ENCODE measurements at places on chromosomes 12 and 14. TPM values are rescaled to one million over a fixed set of nuclear protein-coding genes. Genes with fewer than 3 reads are reported as not detected.

DNA sequence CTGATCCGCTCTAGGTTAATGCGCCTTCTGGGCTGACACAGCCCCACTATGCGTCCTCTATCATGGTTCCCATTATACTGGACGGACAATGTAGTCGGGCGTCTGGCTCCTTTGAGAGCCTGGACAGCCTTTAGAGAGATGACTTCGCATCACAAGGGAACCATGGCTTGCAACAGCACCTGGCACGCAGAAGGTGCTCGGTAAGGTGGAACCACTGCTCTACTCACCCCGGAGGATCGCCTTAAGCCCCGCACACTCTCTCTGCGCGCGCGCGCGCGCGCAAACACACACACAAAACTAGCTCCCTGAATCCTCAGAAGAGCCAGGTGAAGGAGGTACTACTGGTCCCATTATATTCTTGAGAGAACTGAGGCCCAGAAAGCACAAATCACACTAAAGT is 7.1 kb downstream of the MAP3K12 start:
- ATAC-seq: no peak

The GRIN2B gene
- total RNA-seq: 0.26 TPM

DNA sequence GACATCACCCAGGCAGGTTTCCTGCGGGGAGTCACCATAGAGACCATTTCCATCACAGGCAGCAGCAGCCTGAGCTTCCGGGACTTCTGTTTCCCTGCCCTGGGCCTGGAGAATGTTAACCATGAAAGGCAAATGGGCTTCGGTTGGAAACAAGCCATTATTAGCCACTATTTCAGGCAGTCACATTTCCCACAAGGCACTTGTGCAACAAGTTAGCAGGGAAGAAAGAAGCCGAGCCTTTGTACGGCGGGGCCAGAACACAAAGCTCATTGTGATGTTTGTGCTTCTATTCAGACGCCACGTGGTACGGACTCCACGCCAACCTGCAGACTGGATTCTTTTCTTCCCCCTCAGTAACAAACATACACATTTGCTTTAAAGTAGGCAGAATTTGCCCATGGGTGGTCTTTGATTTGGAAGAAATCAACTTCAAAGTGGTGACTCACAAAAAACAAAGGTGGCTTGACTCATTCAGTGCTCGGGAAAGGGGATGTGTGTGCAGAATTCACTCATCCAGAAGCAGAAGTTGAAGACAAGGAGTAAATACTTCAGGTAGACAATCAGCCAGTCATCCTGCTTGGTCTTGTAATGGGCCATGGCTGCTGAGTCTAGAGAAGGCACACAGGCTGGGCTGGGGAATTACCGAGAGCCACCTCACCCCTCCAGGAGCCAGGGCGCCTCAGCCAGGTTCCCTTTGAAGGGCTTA is 154.2 kb upstream of the PRMT8 start:
- ATAC-seq: no peak

DNA sequence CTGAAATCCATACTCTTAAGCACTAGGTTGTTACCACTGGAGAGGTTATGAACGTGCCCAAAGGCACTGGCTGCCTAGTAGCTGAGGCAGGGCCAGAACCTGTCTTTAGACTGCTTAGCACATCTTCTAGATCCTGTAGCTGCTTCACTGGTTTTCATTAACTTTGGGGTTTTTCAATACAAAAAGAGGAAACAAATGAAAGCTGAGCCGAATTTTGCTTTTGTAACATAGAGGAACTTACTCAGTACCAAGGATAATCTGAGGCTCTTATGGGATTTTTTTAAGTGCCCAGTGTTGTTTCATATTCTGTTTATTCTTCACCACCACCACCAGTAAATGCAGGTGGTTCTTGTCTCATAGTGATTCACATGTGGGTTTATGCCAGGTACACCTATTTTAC is 396.1 kb downstream of the RAD51B start:
- no peak for ATAC-seq

DNA sequence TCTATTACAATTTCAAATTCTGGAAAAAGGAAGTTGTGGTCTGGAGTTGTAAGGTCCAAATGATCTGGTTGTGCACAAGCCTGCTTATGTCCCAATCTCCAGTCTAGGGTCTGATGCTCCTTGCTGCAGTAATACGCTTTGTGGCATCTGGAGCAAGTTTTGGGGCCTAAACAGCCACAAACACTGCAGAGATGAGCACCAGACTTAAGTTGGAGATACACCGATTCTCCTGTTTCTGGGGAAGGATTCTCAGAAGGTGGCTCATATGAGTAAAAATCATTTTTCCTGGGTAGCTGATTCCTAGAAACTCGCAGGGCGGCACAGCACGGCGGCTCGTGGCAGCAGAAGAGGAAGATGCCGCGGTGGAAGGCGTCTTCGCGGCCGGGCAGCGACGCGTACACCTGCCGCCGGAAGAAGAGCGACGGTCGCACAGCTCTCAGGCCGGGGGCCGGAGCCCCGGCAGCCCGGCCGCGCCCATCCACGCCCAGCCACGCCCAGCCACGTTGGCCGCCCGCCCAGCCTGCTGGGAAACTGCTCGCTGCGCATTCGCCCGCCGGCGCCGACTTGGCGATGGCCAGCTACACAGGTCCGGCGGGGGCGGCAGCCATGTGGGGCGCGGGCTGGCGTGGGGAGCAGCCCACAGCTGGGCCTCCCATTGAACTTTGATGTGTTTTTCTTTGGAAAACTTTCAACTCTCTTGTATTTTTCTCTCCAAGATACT is 129.0 kb downstream of the ASCL4 start:
- peak; percentile 97 for ATAC-seq

GRCh38 chr12:114512351-114512750 is 106.4 kb upstream of the TBX5 start:
- ATAC-seq: no peak

- ATAC-seq: no peak
Observed at GRCh38 chr14:62301080-62301479, 538.9 kb downstream of the SNAPC1 start.

GRCh38 chr12:124994437-124994975 is 1.1 kb downstream of the BRI3BP start:
- ATAC-seq: no peak

DNA sequence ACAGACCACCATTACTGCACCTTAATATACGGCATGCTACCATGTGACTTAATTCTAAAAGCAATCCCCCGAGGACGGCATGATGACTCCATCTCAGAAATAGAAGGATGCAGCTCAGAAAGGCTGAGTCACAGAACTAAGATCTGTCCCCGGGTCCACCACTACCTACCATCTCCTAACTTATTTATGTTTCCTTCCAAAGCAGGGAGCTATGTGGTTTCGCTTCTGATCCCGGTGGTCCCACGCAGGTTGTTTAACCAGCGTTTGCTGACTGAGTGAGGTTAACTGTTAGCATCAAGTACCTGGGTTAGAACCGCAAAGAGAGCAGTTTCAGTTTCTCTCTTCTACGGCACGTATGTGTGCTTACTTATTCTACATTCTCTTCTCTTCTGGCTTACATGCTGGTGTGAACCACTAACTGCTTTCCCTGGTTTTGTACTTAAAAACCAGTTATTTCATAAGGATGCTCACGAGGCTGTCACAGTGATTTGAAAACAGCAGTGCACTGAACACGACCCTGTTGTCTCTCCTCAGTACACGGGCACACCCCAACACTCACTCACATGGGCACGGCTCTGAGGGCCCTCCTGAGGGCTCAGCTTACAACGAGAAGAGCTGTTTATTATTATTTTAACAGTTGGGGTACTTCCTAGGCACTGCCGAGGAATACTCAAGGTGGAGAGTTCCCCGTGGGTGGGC is 66.7 kb downstream of the CCDC88C start:
- ATAC-seq: peak; percentile 69

The KRT83 gene
- not detected for total RNA-seq

DNA sequence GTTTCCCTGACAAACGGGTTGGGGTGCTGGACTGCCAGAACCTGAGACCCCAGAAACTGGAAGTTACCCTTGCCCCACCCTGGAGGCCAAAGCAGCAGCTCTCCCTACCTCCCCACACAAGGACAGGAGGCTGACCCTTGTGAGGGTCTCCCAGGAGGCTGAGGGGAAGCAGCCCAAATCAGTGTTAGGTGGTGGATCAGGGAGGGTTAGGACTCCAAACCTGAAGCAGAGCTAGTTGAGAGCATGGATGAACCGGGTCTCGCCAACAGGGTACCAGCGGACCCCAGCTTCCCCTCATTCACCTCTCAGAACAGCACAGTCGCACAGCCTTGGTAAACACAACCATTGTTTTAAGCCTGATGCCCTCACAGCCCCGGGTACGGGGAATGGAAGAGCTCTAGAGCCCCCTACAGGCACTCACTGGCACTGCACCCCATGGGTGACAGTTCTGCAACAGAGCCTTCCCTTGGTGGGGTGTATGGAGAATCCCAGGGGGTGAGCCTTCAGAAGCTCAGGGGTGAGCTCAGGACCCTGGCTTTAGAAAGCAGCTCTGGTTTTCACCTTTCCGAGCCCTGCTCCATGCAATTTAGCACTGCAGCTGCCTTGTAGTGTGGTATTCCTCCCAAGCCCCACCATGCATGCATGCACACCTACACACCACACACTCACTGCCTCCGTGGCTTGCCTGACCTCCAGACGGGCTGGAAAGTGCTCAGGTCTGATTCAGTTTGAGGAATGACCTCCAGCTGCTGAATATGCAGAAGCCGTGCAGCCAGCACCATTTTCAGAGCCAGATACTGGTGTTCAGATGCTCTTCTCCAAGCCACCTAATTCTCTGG is 11.2 kb downstream of the ESRRB start:
- peak; percentile 82 for ATAC-seq

- ATAC-seq: no peak
Observed at GRCh38 chr14:33985242-33985641, 34.4 kb upstream of the EGLN3 start.

DNA sequence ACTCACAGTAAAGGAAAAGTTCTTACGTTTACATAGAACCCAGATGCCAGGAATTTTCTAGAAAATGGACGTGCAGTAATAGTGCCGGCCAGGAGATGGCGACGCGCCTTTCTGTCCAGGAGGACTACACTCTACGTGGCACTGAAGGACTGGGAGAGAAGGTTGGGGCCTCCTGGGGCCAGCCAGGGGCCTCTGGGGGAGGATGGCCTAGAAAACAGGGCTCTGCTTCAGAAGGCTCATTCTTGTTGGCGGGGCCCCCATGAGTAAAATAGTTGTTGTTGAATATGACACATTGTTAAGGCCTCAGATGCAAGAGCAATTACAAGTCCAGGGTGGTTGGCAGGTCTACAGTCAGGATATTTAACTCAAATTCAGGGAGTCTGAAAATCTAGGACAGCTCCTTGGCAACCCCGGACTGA is 120.1 kb upstream of the MAX start:
- ATAC-seq: peak; percentile 87

- no peak for ATAC-seq
Observed at GRCh38 chr12:26130728-26131127, 5.9 kb upstream of the BHLHE41 start.

DNA sequence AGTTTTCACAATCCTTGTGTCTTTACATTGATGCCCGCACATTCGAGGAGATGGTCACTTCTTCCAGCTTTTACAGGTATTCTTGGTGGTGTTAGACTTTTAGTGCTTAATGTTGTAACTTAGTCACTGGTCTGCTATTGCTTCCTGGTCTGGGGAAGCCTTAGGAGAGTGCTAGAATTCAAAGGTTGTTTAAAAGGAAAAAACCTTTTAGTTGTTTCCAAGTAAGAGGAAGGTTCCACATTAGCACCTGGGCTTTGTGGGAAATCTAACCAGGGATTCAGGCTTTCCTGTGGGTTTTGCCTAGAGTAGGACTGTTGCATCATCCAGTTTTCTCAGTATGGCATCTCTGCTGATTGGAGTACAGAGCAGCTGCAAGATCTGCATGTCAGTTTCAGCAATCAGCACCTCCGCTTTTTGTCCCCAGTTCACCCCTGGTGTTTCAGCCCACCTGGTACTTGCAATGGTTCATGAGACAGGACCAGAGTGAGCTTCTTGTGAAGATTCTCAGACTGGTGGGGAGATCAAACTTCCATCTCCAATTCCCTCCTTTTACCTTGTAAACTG is 44.0 kb upstream of the PLBD1 start:
- no peak for ATAC-seq

GRCh38 chr14:93295541-93296220 is 37.2 kb downstream of the BTBD7 start:
- ATAC-seq: no peak

The PRB2 gene
- total RNA-seq: not detected

DNA sequence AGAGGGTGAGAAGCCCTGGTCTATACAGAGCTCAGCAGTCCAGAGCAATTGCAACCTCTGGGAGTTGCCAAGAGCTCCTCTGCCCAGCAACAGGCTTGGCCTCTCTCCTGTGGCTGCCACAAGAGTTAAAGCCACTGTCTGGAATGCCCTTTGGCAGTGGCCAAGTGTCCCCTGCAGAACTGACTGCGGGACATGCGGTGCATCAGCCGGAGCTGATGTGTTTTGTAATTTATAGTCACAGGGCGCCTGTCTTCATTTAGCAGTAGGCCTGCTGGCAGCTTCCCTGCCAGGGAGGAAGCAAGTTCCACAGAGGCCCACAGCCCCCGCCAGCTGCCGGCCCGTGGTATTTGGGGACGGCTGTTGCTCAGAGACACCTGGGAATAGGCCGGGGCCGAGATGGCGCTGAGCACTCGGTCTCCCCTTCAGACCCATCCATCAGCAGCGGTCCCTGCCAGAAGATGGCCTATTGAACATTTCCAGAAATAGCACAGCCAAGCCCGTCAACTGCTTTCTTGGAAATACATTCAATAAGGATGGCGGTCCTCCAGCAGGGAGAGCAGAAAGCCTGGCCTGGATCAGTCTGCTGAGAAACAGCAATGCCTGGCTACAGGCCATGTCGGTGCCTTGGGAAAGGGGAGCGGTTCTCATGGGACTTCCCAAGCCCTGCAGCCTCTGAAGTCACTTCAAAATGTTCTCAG is 217.4 kb downstream of the CRADD start:
- no peak for ATAC-seq

DNA sequence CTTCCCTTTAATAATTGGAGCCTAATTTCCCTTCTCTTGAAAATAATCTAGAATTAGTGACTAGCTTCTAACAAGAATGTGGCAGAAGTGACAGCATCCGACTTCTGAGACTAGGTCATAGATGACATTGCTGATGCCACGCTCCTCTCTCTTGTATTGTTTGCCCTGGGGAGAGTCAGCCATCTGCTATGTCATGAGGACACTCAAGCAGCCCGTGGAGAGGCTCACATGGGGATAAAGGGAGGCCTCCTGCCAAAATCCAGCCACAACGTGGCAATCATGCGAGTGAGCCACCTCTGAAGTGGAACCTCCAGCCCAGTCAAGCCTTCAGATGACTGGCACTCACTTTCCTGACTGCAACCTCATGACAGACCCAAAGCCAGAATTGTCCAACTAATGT is 54.2 kb upstream of the LRRK2 start:
- ATAC-seq: no peak

The ARHGEF40 gene
- 0.26 TPM for total RNA-seq

The TMEM132D gene
- total RNA-seq: not detected

The SLC25A21 gene
- total RNA-seq: not detected

- ATAC-seq: no peak
Observed at GRCh38 chr14:100370003-100370402, 46.9 kb downstream of the SLC25A47 start.

The CLEC2A gene
- total RNA-seq: not detected
